Hair follicle dermal papilla cell (primary cell): ENCODE measurements at places on chromosomes 11 and 22. TPM values are rescaled to one million over a fixed set of nuclear protein-coding genes. Genes with fewer than 3 reads are reported as not detected.

The BLID gene
- 5.1 and 5.2 TPM in 2 replicates for total RNA-seq

The PTPN5 gene
- total RNA-seq: 0.32 TPM in 1 of 2 replicates, not detected in the other

The SAA4 gene
- not detected in 2 replicates for total RNA-seq

The C11orf87 gene
- not detected in 2 replicates for total RNA-seq

The STARD10 gene
- 26.7 and 29.2 TPM in 2 replicates for total RNA-seq

The SERHL2 gene
- 3.6 and 6.4 TPM in 2 replicates for total RNA-seq

The PRCP gene
- 57.3 and 58.9 TPM in 2 replicates for total RNA-seq

The SULT4A1 gene
- 0.12 and 0.16 TPM in 2 replicates for total RNA-seq

The RFPL3 gene
- total RNA-seq: not detected in 2 replicates

The SCGB1D2 gene
- total RNA-seq: not detected in 2 replicates

The FAM180B gene
- total RNA-seq: 0.24 TPM in 1 of 2 replicates, not detected in the other

The NCAM1 gene
- 4.2 and 6.7 TPM in 2 replicates for total RNA-seq

The NAP1L4 gene
- total RNA-seq: 70.4 and 74.2 TPM in 2 replicates

The DCDC1 gene
- total RNA-seq: 0.32 TPM in 1 of 2 replicates, not detected in the other

The ACTN3 gene
- 0.16 TPM in 1 of 2 replicates, not detected in the other for total RNA-seq

The ART5 gene
- total RNA-seq: 0.61 and 0.81 TPM in 2 replicates

The ASPHD2 gene
- 3.3 and 4.4 TPM in 2 replicates for total RNA-seq

The IZUMO1R gene
- total RNA-seq: not detected in 2 replicates

The MMP10 gene
- total RNA-seq: 0.12 and 0.32 TPM in 2 replicates

The SCT gene
- not detected in 2 replicates for total RNA-seq

The GGT1 gene
- 1.1 and 1.9 TPM in 2 replicates for total RNA-seq

The IL18BP gene
- 2.9 and 3.9 TPM in 2 replicates for total RNA-seq

The OR51B2 gene
- total RNA-seq: not detected in 2 replicates

The BACE1 gene
- total RNA-seq: 39.3 and 45.1 TPM in 2 replicates

The SYT13 gene
- total RNA-seq: not detected in 2 replicates

The SEPTIN5 gene
- 43.6 and 47.7 TPM in 2 replicates for total RNA-seq

The OR4A16 gene
- total RNA-seq: not detected in 2 replicates

The DTX4 gene
- total RNA-seq: 2.6 and 4.4 TPM in 2 replicates

The TTC28 gene
- 93.6 and 95.8 TPM in 2 replicates for total RNA-seq

The TRIM49 gene
- total RNA-seq: not detected in 2 replicates

The ENDOD1 gene
- total RNA-seq: 25.5 and 25.7 TPM in 2 replicates

The ADAMTS8 gene
- total RNA-seq: 0.12 and 0.16 TPM in 2 replicates

The SYT8 gene
- 0.12 and 1.1 TPM in 2 replicates for total RNA-seq

The BRSK2 gene
- 0.32 TPM in 1 of 2 replicates, not detected in the other for total RNA-seq

The CD6 gene
- total RNA-seq: not detected in 2 replicates

The OR8A1 gene
- total RNA-seq: under 0.01 TPM in 1 of 2 replicates, not detected in the other

The TPBGL gene
- total RNA-seq: not detected in 2 replicates

The TRABD gene
- 22.5 and 23.2 TPM in 2 replicates for total RNA-seq

The MYOD1 gene
- total RNA-seq: not detected in 2 replicates

The DDIAS gene
- 0.73 and 1.8 TPM in 2 replicates for total RNA-seq

The NXPE4 gene
- not detected in 2 replicates for total RNA-seq

The RASD2 gene
- total RNA-seq: not detected in 2 replicates

The SIAE gene
- 10.1 and 11.5 TPM in 2 replicates for total RNA-seq

The CASP12 gene
- total RNA-seq: 0.16 TPM in 1 of 2 replicates, not detected in the other

The EXPH5 gene
- total RNA-seq: 2.8 and 3.4 TPM in 2 replicates
